ENCODE measurements at places on chromosomes 13 and 19. TPM values are rescaled to one million over a fixed set of nuclear protein-coding genes. Genes with fewer than 3 reads are reported as not detected.

KXD1 gene
- total RNA-seq: 71.1 TPM

KCNJ14 gene
- total RNA-seq: 0.66 TPM

DNAAF3 gene
- 1.6 TPM for total RNA-seq

DNA sequence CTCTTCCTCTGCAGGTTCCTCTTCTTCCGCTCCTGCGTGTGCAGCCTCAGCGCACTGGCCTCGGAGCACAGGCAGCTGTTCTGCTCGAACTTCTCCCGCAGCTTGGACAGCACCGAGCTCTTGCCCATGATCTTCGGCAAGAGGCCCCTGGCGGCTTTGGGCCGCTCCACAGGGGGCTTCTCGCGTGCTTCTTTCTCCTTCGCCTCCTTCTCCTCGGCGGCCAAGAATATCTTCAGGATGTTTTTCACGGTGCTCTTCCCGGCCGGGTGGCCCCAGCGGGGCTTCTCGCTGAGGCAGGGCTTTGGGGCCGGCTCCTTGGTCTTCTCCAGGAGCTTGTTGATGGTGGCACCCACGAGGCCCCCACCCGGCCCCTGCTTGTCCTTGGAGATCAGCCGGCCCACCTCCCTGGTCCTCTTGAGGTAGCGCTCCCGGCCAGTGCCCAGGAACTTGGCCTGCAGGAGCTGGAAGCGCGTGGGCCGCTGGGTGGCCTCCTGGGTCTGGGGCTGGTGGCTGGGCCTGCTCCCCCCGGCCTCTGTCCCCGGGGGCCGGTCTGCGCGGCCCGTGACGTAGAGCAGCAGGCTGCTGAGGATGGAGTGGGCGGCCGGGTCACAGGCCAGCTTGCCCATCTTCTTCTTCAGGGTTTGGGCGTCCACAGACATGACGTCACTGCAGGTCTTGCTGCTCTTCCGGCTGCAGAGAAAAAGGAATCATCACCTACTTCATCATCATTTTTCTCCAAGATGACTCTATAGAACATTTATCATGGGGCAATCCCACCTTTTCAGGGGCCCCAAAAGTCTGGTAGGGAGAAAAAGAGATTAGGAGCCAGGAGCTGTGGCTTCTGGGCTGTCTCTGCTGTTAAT, 43.8 kb upstream of the GRTP1 start:
- H3K4me1 ChIP-seq: no peaks in the 10 kb centered on the region
- H3K4me3 ChIP-seq: no peak overlapping the region
- no peaks in the 10 kb centered on the region for H3K27me3 ChIP-seq
- no peaks in the 10 kb centered on the region for H3K36me3 ChIP-seq

DNA sequence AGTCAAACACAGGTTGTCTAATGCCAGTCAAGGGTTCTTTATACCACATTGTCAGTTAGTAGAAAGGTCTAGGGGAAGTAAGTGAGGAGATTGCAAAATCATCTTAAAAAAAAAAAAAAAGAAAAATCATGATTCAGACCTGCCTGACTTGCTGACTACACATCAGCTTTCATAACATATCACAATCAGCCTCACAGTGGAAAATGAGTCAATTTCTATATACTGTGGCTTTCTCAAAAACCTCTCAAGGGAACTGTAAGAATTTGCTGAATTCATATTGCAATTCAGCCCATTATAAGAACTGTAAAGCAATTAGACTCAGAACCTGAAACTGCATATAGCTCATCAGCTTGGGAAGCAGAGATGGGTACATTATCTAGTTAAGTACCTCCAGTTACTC, 75.3 kb upstream of the GPC6 start:
- H3K4me3 ChIP-seq: no peak overlapping the region
- no peak for DNase-seq
- H3K27ac ChIP-seq: no peak overlapping the region
- H3K36me3 ChIP-seq: no peaks in the 10 kb centered on the region
- H3K27me3 ChIP-seq: no peaks in the 10 kb centered on the region
- H3K4me1 ChIP-seq: no peaks in the 10 kb centered on the region

DNA sequence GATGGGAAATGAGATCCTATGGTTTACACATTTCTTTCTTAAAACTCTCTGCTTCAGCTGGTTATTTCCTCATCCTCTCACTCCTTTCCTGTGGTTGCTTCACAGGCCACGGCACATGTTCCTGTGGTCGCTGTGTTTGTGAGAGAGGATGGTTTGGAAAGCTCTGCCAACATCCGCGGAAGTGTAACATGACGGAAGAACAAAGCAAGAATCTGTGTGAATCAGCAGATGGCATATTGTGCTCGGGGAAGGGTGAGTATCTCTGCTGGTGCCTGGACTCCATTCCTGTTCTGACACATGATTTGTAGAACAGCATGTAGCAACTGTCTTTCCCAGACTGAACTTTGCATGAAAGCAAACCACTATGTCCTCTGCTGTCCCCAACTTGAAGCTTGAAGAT, 254.2 kb downstream of the ITGBL1 start:
- H3K36me3 ChIP-seq: no peaks in the 10 kb centered on the region
- no peak overlapping the region for H3K27ac ChIP-seq
- no peaks in the 10 kb centered on the region for H3K4me1 ChIP-seq
- DNase-seq: no peak

DNA sequence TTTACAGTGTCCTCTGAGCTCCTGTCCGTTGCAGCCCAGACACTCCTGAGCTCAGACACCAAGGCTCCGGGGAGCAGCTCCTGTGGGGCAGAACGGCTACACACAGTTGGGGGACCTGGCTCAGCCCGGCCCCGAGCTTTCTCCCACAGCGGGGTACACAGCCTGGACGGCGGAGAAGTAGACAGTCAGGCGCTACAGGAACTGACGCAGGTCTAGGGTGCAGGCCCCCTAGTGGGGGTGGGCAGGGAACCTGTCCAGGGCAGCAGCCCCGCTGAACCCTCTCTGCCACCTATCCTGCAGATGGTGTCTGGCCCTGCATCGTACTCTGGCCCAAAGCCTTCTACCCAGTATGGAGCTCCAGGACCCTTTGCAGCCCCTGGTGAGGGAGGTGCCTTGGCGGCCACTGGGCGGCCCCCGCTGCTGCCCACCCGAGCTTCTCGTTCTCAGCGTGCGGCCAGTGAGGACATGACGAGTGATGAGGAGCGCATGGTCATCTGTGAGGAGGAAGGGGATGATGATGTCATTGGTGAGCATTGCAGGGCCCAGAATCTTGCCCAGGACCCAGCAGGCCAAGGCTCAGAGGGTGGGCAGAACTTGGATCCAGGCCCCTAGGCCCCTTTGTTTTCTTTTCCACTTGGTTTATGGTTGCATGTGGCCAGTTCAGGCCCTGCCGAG, 12.9 kb upstream of the PRR19 start:
- H3K4me3 ChIP-seq: no peak overlapping the region
- peaks cover 30% of the 10 kb centered on the region for H3K36me3 ChIP-seq
- H3K27ac ChIP-seq: no peak overlapping the region
- H3K4me1 ChIP-seq: peaks cover 25% of the 10 kb centered on the region
- H3K27me3 ChIP-seq: no peaks in the 10 kb centered on the region

DNA sequence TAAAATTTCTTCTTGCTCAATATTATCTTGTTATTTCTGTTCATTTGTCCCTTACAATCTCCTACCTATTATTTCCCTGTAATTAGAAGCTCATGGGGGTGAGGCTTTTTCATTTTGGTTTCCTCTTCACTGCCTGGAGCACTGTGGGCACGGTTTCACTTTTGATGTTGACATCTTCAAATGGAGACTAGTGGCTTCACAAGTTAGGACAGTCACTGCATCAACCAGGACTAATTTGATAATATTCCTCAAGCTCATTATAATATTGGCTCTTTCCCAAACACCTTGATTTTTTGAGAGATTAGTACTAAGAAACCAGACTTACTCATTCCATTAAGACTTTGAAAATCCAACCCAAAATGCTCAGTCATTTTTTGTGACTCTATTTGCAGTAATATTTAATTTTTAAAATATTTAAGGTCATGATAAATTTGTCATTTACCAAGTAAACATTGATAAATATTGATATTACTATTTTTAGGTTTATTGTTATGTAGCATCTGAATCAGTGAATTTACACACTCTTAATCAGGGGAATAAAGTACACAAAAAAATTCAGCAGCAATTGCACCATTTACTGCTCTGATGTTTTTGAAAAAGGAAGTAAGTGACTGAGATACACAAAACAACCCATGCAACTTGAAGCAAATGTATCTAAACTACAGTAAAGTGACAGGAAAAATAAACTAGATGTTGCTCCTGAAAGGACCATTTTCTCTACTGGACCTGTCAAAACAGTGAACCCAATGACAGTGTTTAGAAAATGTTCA, 28.8 kb upstream of the RCBTB2 start:
- DNase-seq: no peak
- no peaks in the 10 kb centered on the region for H3K36me3 ChIP-seq
- no peaks in the 10 kb centered on the region for H3K4me1 ChIP-seq
- H3K4me3 ChIP-seq: no peak overlapping the region

GRCh38 chr19:46717716-46718143, 816 bp upstream of the PRKD2 start:
- no peak for DNase-seq
- peak overlapping the region; percentile 81 for H3K27ac ChIP-seq
- H3K4me3 ChIP-seq: no peak overlapping the region
- H3K4me1 ChIP-seq: peaks cover 39% of the 10 kb centered on the region
- no peaks in the 10 kb centered on the region for H3K27me3 ChIP-seq

- H3K36me3 ChIP-seq: no peaks in the 10 kb centered on the region
- peak; percentile 1 for DNase-seq
- no peak overlapping the region for H3K4me3 ChIP-seq
Measured at GRCh38 chr13:113654175-113654560, 3.8 kb downstream of the ATP4B start.

DNA sequence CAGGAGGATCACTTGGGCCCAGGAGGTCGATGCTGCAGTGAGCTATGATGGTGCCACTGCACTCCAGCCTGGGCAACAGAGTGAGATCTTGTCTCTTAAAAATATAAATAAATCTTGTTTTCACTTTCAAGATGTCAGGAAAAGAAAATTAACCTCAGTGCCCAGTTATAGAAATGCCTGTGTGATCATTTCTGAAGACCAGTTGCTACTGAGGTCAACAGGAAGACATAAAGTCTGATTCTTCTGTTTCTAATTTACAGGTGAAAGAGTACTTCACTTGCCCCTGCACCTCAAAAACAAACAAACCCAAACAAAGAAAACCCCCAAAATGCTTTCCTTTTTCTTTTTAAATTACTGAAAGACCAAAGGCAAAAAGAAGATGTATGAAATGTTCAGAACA, 174.3 kb upstream of the NBEA start:
- H3K27ac ChIP-seq: no peak overlapping the region
- no peak for DNase-seq
- no peaks in the 10 kb centered on the region for H3K27me3 ChIP-seq
- peaks cover 2% of the 10 kb centered on the region for H3K4me1 ChIP-seq
- H3K36me3 ChIP-seq: no peaks in the 10 kb centered on the region
